ENCODE measurements at places on chromosomes 3 and 15.

- no peak for DNase-seq
Observed at GRCh38 chr3:28726840-28727239, 378.2 kb upstream of the AZI2 start.

GRCh38 chr3:61955483-61955882 is 394.1 kb downstream of the PTPRG start:
- no peak for DNase-seq

DNA sequence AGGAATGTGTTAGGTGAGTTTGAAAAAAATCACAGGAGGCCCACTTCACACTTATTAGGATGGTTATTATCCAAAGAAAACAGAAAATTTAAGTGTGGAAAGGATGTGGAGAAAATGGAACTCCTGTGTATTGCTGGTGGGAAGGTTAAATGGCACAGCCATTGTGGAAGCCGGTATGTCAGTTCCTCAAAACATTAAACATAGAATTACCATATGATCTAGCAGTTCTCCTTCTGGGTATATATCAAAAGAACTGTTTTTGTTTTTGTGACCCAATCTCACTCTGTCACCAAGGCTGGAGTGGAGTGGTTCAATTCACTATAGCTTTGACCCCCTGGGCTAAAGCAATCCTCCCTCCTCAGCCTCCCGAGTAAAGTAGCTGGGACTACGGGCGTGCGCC is 10.4 kb upstream of the ZFYVE19 start:
- DNase-seq: no peak

GRCh38 chr15:61151791-61152190 is 77.3 kb downstream of the RORA start:
- DNase-seq: no peak

DNA sequence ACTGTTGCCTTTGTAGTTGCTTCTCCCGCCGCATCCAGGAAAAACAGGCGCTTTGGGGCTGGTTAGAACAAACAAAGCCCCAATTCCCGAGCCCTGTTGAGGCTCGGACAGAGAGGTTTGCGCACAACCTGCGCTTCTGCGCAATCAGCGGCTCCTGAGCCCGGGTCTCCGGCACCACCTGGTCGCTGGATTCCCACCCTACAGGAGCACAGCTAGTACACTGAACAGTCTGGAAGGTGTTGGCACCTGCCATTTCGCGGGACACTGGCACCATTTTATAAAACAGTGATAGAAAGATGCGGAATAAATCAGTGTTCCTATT is 13.8 kb downstream of the ZIC4 start:
- DNase-seq: no peak

DNA sequence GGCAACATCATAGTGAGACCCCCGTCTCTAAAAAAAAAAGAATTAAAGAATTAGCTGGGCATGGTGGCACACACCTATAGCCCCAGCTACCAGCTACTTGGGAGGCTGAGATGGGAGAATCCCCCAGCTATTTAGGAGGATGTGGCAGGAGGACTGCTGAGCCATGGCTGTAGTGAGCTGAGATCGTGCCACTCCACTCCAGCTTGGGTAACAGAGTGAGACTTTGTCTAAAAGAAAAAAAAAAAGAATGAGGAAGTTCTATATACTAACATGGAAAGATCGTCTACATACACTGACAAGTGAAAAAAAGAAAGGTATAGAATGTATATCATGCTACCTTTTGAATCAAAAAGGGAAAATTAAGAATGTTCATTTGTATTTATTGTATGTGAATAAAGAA is 83.9 kb upstream of the CDAN1 start:
- DNase-seq: no peak

GRCh38 chr15:69830876-69831275 is 266.8 kb downstream of the TLE3 start:
- DNase-seq: no peak

GRCh38 chr3:105876780-105877327 is 8.0 kb upstream of the CBLB start:
- DNase-seq: no peak

GRCh38 chr3:158789592-158789991 is 12.3 kb upstream of the MFSD1 start:
- no peak for DNase-seq

DNA sequence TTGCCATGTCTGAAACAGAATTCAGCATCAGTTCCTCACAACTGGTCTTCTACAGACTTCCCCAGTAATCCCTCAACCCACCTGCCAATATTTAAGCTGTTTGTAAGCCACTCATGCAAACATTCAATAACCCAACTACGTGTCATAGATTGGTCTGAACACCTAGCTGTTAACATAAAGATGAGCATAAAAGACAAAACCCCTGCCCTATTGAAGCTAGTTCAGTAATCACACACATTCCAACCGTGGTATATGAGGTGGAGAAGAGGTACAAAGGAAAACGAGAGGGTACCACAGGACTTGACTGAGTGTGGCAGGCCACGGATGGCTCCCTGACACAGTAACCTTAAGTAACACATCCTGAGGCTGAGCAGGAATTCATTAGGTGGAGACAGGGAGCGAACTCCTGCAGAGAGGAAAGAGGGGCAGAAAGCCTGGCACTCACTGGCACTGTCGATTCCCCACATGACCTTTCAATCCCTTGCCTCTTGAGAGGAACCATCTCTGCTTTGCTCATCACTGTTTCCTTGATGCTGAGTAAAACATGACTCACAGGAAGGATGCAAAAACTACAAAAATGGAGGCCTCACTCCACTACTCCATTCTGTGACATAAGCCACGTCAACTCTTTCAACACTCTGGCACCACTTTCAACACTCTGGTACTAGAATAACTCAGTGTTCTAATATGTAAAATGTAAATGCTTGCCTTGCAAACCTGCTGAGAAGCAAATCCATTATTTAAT is 31.3 kb downstream of the RPN1 start:
- DNase-seq: no peak

- no peak for DNase-seq
Observed at GRCh38 chr3:24952388-24952787, 457.7 kb upstream of the THRB start.

GRCh38 chr3:48026951-48027908 is 11.0 kb upstream of the MAP4 start:
- no peak for DNase-seq

GRCh38 chr3:147371771-147372340 is 34.5 kb downstream of the ZIC4 start:
- no peak for DNase-seq

DNA sequence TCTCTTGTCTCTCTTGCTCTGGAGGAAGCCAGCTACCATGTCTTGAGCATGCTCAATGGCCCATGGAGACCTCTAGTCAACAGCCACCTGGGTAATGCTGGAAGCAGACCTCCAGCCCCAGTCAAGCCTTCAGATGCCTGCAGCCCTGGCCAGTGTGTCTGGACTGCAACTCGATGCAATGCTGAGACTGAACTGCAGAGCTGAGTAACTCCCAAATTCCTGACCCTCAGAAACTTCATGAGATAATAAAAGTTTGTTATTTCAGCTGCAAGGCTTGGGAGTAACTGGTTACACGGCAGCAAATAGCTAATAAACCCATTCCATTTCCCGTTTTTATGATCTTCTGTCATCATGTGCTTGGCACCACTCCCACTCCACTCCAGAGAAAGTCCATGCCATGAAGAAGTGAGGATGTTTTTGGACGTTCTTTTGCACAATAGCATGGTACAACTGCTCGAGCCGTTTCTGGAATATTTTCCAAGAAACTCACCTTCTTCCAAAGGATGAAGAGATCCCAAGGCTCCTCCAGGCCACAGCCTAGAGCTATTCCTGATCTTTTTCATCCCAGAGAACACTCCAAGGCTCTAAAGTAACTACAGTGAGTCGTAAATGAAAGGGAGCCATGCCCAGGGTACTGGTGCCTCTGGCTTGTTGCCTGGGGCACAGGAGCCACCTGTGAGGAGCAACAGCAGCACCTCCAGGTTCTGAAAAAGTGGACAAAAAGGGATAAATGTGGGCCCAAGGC is 72.0 kb upstream of the KLF13 start:
- DNase-seq: no peak

- DNase-seq: no peak
Observed at GRCh38 chr15:62446984-62447383, 281.9 kb upstream of the C2CD4B start.

- no peak for DNase-seq
Observed at GRCh38 chr3:58474967-58475578, 16.8 kb upstream of the KCTD6 start.

DNA sequence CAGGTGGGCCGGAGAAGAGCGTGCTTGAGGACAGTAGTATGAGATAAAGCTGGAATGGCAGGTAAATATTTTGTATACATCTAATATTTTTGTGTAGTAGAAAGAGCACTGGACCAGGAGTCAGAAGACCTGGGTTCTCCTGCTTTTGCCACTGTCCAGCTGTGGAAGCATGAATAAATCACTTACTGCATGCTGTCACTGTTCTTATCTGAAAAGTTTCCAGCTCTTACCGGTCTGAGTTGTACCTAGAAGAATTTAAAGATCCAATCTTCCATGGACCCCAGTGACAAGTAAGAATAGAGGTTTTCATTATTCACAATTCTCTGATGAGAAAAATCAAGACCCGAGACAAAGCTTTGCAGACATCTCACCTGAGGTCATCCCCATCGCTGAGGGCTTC is 5.9 kb downstream of the XPC start:
- no peak for DNase-seq

DNA sequence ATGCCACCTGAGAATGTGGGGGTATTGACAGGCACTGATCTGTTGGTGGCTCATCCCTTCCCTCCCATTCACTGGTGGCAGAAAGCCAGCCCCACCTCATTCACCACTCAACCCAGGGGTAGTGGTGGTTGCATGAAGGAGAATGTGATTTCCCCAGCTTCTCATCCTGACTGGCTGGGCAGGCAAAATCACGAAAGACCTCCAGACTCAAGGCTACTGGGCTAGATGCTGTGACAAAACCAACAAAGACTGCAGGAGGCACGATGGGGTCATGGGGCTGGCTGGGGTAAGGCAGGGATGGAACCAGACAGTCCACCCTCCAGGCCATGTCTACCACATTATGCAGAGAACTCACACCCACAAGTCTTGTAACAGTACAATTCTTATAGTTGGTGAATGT is 33.9 kb downstream of the FSTL1 start:
- DNase-seq: no peak

GRCh38 chr3:183845608-183846288 is 20.4 kb upstream of the MAP6D1 start:
- DNase-seq: no peak
